ENCODE measurements at places on chromosomes 11 and 22. TPM values are rescaled to one million over a fixed set of nuclear protein-coding genes. Genes with fewer than 3 reads are reported as not detected.

- peaks cover 36% of the 10 kb centered on the region for H3K4me1 ChIP-seq
- no peaks in the 10 kb centered on the region for H3K27me3 ChIP-seq
- H3K27ac ChIP-seq = no peak overlapping the region
- no peaks in the 10 kb centered on the region for H3K36me3 ChIP-seq
- no peak overlapping the region for H3K4me3 ChIP-seq
Measured at GRCh38 chr11:93536101-93536861, 6.9 kb downstream of the SMCO4 start.

DNA sequence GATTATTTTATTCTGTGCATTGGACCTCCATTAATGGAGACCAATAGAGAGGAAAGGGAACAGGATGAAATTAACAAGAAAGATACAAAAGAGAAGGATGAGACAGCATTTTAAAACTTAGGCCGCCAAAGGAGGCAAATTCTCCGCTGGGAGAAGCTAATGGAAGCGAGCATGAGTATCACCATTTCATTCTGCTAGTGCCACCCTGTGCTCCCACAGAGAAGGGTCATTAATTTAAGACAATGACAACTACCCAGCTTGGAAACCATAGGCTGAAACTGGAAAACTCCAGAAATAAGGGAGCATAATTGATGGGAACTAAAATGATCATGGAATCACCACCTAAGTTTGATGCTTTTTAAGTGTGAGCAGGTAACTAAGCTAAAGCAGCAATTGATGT is 69.2 kb downstream of the SLC36A4 start:
- H3K4me3 ChIP-seq = no peak overlapping the region
- no peaks in the 10 kb centered on the region for H3K4me1 ChIP-seq
- H3K27ac ChIP-seq = no peak overlapping the region
- H3K36me3 ChIP-seq = no peaks in the 10 kb centered on the region

DNA sequence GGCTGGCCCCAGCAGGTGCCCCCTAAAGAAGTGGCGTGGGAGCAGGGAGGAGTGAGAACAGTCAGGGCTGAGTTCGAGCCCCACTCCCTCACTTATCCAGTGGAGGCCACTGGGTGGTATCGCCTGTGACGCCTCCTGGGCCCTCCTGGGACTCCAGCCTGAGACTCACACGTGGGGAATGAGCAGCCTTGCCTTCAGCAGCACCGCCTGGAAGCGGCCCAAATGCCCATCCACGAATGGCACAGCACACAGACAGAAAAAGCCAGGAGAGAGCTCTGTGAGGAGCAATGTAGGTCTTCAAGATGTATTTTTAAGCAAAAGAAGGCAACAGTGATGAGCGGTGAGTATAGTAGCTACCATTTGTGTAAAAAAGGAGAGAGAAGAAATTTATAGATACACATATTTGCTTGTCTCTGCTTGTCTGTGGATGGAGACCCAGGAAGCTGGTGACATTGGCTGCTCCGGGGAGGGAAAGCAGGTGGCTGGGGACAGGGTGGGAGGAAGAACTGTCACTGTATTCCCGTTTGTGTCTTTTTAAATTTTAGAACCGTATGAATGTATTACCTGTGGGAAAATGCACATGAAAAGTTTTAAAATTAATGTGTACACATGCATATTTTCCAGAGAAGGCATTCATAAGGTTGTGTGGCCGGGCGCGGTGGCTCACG is 13.2 kb downstream of the KCNJ4 start:
- H3K27me3 ChIP-seq = no peaks in the 10 kb centered on the region
- H3K36me3 ChIP-seq = no peaks in the 10 kb centered on the region
- H3K4me1 ChIP-seq = no peaks in the 10 kb centered on the region
- H3K27ac ChIP-seq = no peak overlapping the region
- DNase-seq = no peak

DNA sequence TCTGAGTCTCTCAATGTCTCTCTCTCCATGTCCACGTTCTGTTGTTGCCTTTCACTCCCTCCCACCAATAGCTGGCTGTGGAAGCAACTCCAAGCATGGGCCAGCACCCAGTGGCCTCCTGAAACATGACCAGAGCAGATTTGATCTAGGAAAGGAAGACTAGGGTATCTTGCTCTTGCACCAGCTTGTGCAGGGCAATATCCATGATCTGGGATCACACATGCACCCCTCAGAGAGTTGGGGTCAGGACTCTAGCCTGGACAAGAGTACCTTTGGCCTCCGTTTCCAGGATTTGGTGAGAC is 34.5 kb upstream of the RIC3 start:
- no peak overlapping the region for H3K27ac ChIP-seq
- H3K36me3 ChIP-seq = no peaks in the 10 kb centered on the region
- no peak overlapping the region for H3K4me3 ChIP-seq
- H3K27me3 ChIP-seq = no peaks in the 10 kb centered on the region
- peaks cover 14% of the 10 kb centered on the region for H3K4me1 ChIP-seq
- DNase-seq = no peak

DNA sequence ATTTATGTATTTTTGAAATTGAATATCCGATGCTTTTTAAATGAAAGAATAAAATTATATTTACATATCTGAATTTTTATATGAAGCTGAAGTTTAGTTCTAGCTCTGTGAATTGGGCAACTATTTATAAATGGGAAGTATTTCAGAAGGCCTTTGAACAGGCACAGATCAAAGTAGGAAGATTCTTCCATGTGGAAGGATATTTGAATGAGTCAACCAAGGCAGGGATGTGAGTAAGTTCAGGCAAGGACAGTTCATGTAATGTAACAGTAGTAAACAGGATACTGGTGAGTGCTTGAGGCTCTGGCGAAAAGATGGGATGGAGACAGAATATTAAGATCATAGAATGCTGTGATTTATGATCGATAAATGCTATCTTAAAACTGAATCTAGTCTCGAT is 417.8 kb upstream of the CCDC179 start:
- H3K27me3 ChIP-seq = no peaks in the 10 kb centered on the region
- H3K27ac ChIP-seq = no peak overlapping the region
- H3K4me3 ChIP-seq = no peak overlapping the region
- no peaks in the 10 kb centered on the region for H3K4me1 ChIP-seq
- no peak for DNase-seq

- H3K27me3 ChIP-seq = no peaks in the 10 kb centered on the region
- H3K4me1 ChIP-seq = peaks cover 8% of the 10 kb centered on the region
- no peak for DNase-seq
- peaks cover 13% of the 10 kb centered on the region for H3K36me3 ChIP-seq
- H3K4me3 ChIP-seq = no peak overlapping the region
Measured at GRCh38 chr11:122779047-122779629, 59.2 kb upstream of the CRTAM start.

DNA sequence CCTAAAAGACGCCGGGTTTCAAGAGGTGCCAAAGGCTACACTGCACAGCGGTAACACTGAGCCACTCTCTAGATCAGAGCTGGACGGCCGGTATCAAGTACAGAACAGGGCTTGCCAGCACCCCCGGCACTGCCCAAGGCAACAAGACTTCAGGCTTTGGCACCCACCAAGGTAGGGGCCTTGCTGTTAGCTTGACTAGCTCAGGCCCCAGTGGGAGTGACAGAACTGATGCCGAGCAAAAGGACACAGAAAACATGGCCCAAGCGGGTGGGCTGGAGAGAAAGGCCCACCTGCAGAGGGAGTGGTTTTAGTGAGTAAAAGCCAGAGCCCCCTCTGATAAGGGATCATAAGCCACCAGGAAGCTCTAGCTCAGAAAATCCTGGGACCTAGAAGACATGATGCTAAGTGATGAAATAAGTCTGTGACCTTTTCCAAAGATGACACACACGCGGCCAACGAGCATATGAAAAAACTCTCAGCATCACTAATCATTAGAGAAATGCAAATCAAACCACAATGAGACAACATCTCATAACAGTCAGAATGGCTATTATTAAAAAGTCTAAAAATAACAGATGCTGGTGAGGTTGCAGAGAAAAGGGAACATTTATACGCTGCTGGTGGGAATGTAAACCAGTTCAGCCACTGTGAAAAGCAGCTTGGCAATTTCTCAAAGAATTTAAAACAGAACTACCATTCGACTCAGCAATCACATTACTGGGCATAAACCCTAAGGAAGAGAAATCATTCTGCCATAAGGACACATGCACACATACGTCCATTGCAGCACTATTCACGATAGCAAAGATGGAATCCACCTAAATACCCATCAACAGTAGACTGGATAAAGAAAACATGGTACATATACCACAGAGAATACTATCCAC is 12.9 kb downstream of the EHD1 start:
- H3K27ac ChIP-seq = peak overlapping the region; percentile 92
- peaks cover 96% of the 10 kb centered on the region for H3K4me1 ChIP-seq
- no peaks in the 10 kb centered on the region for H3K36me3 ChIP-seq
- no peak overlapping the region for H3K4me3 ChIP-seq
- DNase-seq = no peak
- no peaks in the 10 kb centered on the region for H3K27me3 ChIP-seq

DNA sequence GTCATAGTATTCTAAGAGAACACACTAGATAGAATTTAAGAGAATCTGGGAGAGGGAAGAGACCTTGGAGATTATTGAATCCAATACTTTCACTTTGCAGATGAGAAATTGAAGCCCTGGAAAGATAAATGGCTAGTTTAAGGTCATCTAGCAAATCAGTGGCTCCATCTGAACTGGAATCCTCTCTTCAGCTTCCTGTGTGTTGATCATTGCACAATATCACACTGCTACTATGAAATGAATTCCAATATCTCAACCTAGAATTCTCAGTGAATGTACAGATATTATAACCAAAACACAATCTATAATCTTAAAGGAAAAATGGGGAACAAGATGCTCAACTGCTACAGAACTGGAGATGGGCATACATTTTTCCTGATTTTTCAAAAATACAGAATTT is 44.1 kb downstream of the DCUN1D5 start:
- H3K4me1 ChIP-seq = no peaks in the 10 kb centered on the region
- no peaks in the 10 kb centered on the region for H3K36me3 ChIP-seq
- no peak for DNase-seq
- no peak overlapping the region for H3K27ac ChIP-seq
- H3K27me3 ChIP-seq = no peaks in the 10 kb centered on the region

- no peak for DNase-seq
- H3K36me3 ChIP-seq = no peaks in the 10 kb centered on the region
- no peaks in the 10 kb centered on the region for H3K27me3 ChIP-seq
- no peak overlapping the region for H3K4me3 ChIP-seq
- peak overlapping the region; percentile 84 for H3K27ac ChIP-seq
Measured at GRCh38 chr11:1771700-1772099, 8.0 kb upstream of the CTSD start.

DNA sequence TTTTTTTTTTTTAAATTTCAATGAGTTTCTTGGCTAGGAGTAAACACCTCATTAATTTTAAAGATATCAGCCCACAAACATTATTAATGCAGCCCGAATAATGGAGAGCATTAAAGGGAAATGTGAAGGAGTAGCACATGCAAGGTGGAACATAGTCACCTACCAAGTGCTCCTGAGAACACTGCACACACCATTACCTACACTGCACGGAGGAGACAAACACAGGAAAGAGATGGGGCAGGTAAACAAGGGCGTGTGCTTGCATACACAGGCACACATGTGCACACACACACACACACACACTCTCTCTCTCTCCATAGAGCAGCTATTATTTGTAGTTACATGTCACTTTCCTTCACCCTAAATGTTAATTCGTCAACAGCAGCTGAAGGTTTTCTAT is 30.2 kb downstream of the HTR3B start:
- H3K4me1 ChIP-seq = no peaks in the 10 kb centered on the region
- H3K27ac ChIP-seq = no peak overlapping the region
- H3K27me3 ChIP-seq = no peaks in the 10 kb centered on the region
- H3K4me3 ChIP-seq = no peak overlapping the region
- no peak for DNase-seq

- no peaks in the 10 kb centered on the region for H3K36me3 ChIP-seq
- peaks cover 3% of the 10 kb centered on the region for H3K4me1 ChIP-seq
- no peak overlapping the region for H3K4me3 ChIP-seq
- no peaks in the 10 kb centered on the region for H3K27me3 ChIP-seq
- H3K27ac ChIP-seq = no peak overlapping the region
Measured at GRCh38 chr22:48496987-48497650, 1330.6 kb downstream of the BRD1 start.

GPR152 gene
- total RNA-seq = not detected

PLA2G6 gene
- total RNA-seq = 43.4 TPM

RIMBP3B gene
- total RNA-seq = not detected

TEX54 gene
- not detected for total RNA-seq

NXF1 gene
- total RNA-seq = 215 TPM

TRIM29 gene
- 2.3 TPM for total RNA-seq
